ENCODE measurements at places on chromosomes 16 and 17.
A peak's percentile ranks its signal among the peaks of the same experiment; 100 is the strongest.

DNA sequence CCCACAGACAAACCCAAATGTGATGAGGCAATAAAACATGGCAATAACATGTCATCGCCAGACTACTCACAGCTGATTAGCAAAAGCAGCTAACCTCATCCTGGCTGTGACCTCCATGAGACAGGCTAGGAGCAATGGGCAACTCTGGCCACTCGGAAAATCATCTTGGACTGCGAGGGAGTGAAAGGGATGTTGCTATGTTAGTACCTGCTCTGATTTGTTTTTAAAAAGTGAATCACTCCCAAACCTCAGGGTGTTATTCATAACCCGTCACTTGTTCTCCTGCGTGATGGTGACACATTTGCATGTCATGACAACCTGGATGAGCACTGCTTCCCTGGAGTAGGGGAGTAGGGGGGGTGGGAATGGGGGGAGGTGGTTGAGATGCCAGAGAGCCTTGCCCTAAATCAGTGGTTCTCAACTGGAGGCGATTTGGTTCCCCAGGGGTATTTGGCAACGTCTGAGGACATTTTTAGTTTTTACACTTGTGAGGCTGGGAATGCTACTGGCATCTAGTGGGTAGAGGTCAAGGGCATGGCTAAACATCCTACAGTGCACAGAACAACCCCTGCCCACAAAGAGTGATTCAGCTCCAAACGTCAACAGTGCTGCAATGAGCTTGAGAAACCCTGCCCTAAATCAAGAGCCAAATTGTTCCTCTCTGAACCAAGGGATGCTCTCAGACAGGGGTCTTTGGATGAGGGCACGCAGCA, 241.7 kb downstream of the SOX9 start:
- DNase-seq, result no peak

GRCh38 chr17:82064433-82065192, 991 bp downstream of the DUS1L start:
- DNase-seq, result no peak

DNA sequence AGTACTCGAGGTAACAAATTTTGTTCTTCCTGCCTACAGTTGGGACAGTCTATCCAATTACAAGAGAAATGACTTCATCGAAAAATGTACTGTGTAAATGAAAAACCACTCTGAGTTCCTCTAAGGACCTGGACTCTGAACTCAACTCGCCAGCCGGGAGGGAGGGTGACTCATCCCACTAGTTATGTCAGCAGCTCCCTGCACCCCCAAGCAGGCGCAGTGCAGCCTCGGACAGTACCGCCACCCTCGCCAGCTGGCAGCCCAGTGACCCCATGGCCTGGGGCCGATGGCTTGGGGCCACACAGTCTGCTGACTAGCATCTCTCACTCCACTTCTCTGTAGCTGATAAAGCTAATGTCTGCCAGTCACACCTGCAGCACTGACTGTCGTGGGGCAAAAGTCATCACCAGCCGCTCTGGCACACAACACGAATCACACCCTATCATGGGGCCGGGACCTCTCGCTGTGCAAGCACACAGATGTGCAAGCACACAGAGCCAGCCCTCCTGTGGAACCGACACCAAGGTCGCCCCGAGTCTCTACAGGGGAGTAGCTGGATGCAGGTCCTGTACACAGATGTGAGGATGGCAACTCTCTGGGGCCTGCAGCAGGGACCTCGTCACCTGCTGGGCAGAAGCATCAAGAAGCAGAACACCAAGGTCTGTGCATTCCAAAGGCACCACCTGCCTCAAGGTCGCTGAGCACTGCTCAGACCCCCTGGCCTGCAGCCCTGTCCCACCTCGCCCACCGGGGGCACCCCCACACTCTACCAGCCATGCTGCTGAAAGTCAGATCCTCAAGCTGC, 5.7 kb downstream of the CSNK1D start:
- DNase-seq, result no peak

DNA sequence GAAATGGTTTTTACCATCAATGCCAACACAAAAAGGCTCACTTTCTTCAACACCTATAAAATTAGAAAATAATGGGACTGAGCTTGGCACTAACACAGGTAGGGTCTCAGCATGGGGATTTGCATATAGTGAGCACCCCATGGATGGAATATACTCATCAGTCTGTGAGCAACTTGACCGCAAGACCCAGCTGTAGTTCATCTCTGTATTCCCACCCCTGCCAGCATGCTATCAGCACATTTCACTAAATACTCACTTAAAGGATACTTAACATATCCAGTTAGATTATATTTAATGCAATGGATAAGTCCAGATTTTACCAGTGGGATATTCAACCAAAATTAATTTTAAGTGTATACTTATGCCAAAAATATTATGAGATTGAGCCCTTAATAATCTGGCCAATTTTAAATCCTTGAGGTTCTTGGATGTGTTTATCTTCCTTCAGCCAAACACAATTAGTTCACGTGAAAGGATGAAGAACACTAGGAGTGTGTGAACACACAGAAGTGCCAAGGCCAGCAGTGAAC, 66.7 kb downstream of the C16orf95 start:
- no peak for DNase-seq

DNA sequence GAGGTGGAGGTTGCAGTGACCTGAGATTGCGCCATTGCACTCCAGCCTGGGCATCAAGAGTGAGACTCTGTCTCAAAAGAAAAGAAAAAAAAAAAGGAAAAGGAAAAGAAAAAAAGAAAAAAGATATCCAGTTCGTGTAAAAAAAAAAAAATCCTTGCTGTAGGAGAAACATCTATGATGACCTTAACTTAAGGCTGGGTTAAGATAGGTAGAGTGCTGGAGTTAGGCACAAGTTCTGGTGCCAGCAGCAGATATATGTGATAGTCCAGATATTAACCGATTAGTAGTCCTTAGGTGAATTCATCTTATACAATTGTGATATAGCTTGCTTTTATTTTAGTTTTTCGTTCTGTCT, 17.2 kb downstream of the PSMD11 start:
- DNase-seq, result no peak

DNA sequence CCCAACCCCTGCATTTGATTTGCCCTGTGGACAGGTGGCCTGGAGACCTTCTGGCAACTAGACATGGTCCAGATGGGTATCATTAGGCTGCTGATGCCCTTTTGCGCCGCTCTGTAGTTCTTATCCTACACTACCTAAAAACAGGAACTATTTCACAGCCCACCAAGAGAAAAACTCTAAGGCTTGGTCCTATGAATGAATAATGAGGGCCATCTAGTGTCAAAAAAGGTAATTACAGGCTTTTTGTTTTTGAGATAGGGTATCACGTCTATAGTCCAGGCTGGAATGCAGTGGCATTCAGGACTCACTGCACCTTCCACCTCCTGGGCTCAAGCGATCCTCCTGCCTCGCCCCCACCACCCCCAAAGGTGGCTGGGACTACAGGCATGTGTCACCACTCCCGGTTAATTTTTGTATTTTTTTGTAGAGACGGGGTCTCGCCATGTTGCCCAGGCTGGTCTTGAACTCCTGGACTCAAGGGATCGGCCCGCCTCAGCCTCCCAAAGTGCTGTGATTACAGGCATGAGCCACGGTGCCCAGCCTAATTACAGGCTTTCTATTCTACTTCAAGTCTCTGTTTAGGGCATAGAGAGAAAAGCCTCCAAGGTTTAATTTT, 20.9 kb downstream of the COIL start:
- DNase-seq, result peak; percentile 13

DNA sequence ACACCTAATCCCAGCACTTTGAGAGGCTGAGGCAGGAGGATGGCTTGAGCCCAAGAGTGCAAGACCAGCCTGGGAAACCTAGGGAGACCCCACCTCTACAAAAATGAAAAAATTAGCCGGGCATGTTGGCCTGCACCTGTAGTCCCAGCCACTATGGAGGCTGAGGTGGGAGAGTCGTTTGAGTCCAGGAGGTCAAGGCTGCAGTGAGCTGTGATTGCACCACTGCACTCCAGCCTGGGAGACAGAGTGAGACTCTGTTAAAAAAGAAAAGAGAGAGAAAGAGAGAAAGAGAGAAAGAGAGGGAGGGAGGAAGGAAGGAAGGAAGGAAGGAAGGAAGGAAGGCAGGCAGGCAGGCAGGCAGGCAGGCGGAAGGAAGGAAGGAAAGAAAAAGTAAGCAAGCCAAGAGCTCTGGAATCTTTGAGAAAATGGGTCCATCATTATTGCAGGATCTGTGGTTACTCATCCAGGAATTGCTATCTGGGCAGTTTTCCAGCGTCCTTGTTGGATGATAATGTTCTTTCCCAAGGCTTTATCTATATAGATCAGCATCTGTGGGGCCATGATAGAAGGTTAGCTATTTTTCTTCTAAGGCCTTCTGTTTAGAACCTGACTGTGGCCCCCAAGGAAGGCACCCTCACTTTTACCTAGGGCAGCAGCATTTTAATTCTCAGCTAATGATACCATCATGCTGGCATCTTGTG, 533.2 kb upstream of the CDH5 start:
- DNase-seq, result no peak
